ENCODE measurements at places on chromosomes 7 and 10. TPM values are rescaled to one million over a fixed set of nuclear protein-coding genes. Genes with fewer than 3 reads are reported as not detected.

Gene TRIL
- 24.8 TPM for polyA plus RNA-seq

DNA sequence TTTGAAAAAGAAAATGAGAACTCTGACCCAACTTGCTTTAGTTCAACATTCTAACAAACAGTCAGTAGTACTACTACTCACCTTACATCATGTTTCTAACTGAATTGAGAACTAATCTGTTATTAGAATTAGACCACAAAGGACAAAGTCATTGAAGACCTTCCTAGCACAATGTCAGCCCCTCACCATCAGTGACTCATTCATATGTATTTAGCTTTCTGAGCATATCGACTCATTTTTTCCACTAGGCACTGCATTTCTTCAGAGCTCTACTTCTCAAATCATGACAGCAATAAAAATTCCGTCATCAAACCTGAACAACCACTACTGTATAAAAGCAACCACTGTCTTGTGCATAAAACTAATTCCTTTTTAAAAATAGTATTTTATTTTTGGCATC, 4.4 kb upstream of the LRRN3 start:
- H3K36me3 ChIP-seq = no peaks in the 10 kb centered on the region
- H3K27ac ChIP-seq = no peak overlapping the region
- H3K4me3 ChIP-seq = no peak overlapping the region
- DNase-seq = peak; percentile 28

GRCh38 chr7:108170251-108170650, 40.1 kb upstream of the LAMB4 start:
- H3K27me3 ChIP-seq = no peaks in the 10 kb centered on the region
- no peak overlapping the region for H3K27ac ChIP-seq
- no peaks in the 10 kb centered on the region for H3K4me1 ChIP-seq
- no peak overlapping the region for H3K4me3 ChIP-seq

Gene MAPK8
- 32.5 TPM for polyA plus RNA-seq

Gene EGR2
- 3.5 TPM for polyA plus RNA-seq

Gene KIFBP
- 25.7 TPM for polyA plus RNA-seq

GRCh38 chr7:45389073-45389872, 184.9 kb upstream of the ADCY1 start:
- no peaks in the 10 kb centered on the region for H3K27me3 ChIP-seq
- H3K36me3 ChIP-seq = no peaks in the 10 kb centered on the region
- H3K27ac ChIP-seq = peak overlapping the region; percentile 51
- no peak overlapping the region for H3K4me3 ChIP-seq
- DNase-seq = peak; percentile 88

Gene BTBD16
- polyA plus RNA-seq = not detected

DNA sequence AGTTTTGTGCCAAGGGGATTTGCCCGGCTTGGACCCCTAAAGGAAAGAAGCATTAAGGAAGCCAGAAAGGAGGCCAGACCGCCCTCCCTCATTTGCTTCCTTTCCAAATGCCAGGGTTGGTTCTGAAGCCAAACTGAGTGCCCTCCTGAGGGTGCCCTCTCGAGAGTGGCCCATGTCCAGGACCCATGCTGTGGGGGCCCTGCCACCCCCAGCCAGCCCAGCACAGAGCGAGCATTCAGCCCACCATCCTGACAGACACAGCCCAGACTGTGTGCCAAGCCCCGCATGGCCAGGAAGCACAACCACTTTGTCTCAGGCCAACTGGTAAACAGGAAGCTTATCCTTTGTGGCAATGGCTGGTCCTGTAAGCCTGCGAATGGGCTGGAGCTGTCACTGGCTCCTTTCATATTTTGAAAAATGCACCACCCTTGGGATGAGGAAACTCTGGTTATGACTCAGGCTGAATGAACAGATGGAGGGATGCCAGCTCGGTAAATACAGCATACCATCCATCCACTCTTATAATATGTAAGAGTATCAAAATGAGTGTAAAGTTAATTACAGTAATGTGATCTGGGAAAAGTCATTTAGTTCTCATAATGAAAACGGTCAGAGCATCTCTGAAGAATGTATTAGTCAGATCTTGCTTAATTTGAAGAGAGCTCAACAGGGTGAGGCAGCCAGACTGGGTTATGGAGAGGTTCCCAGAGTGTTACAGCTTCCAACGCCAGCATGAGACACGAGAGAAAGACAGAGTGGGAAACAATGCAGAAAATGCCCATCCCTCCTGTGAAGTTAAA, 65.0 kb downstream of the STK17A start:
- peaks cover 40% of the 10 kb centered on the region for H3K4me1 ChIP-seq
- peaks cover 38% of the 10 kb centered on the region for H3K36me3 ChIP-seq
- H3K27me3 ChIP-seq = no peaks in the 10 kb centered on the region

GRCh38 chr10:76915316-76915715, 722.3 kb downstream of the KCNMA1 start:
- H3K4me3 ChIP-seq = no peak overlapping the region
- DNase-seq = no peak
- no peak overlapping the region for H3K27ac ChIP-seq
- H3K27me3 ChIP-seq = no peaks in the 10 kb centered on the region

DNA sequence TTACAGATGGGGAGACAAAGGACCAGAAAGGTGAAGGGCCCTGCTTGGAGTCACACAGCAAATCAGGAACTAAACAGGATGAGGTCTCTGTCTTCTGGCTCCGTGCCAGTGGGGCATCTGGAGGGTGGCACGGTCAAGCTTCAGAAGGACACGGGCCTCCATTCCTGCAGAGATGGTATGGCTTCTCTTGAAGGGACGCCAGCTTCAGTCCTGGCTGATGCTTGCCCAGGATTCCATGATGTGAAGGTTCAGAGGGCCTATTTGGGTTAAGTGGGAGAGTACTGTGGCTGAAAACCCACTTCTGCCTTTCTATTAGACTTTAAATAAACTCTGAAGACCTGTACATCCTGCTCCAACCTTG, 6.1 kb downstream of the RAMP3 start:
- no peak overlapping the region for H3K27ac ChIP-seq
- no peaks in the 10 kb centered on the region for H3K4me1 ChIP-seq
- DNase-seq = no peak
- H3K27me3 ChIP-seq = peaks cover 10% of the 10 kb centered on the region
- H3K36me3 ChIP-seq = no peaks in the 10 kb centered on the region

DNA sequence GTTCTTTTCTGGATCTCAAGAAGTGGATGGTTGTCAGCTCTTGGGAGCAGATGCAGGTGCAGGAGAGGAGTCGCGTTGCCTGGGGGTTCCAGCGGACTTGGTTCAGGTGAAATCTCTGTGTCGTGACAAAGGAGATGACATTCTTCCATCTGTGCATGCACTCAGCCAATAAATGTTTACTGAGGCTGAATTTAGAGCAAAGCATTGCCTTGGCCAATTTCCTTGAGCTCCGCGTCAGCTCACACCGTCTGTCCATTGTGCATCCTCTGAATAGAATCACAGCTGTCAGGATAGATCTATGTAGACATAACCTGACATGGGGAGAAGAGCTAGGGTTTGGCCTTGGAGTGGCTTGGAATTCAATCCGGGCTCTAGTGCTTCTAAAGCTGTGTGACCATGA, 343.7 kb downstream of the GLRX3 start:
- no peak overlapping the region for H3K4me3 ChIP-seq
- no peaks in the 10 kb centered on the region for H3K36me3 ChIP-seq
- no peak overlapping the region for H3K27ac ChIP-seq
- H3K27me3 ChIP-seq = peaks cover 19% of the 10 kb centered on the region

Gene PLCE1
- polyA plus RNA-seq = 36.0 TPM

DNA sequence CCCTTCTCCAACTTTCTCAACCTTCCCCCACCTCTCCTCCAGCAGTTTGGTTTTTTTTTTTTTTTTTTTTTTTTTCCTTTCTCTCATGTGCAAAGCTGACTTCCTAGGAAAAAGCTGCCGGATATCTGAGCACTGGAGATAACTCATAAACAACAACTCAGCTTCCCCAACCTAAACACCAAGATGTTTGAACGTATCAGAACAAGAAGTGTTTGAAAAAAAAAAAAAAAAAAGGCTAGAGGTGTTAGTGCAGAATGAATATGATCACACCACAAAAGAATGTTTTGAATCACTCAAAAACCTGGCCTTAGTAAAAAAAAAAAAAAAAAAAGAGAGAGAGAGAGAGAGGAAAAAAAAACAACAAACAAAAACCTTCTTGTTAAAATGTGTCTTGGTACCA, 11.2 kb downstream of the GATA3 start:
- no peak overlapping the region for H3K4me3 ChIP-seq
- H3K36me3 ChIP-seq = no peaks in the 10 kb centered on the region
- H3K4me1 ChIP-seq = peaks cover 6% of the 10 kb centered on the region
- no peak overlapping the region for H3K27ac ChIP-seq

GRCh38 chr10:133268532-133268931, 8.1 kb downstream of the ADAM8 start:
- no peak overlapping the region for H3K4me3 ChIP-seq
- H3K4me1 ChIP-seq = no peaks in the 10 kb centered on the region
- no peak for DNase-seq
- no peak overlapping the region for H3K27ac ChIP-seq
